ENCODE measurements at places on chromosomes 7 and 10.
A peak's percentile ranks its signal among the peaks of the same experiment; 100 is the strongest.

GRCh38 chr10:108653531-108653930, 1269.8 kb downstream of the XPNPEP1 start:
- DNase-seq, result no peak

GRCh38 chr10:48614481-48615390, 9.9 kb upstream of the ARHGAP22 start:
- no peak for DNase-seq

- no peak for DNase-seq
Measured at GRCh38 chr7:45363669-45364068, 206.1 kb downstream of the RAMP3 start.

DNA sequence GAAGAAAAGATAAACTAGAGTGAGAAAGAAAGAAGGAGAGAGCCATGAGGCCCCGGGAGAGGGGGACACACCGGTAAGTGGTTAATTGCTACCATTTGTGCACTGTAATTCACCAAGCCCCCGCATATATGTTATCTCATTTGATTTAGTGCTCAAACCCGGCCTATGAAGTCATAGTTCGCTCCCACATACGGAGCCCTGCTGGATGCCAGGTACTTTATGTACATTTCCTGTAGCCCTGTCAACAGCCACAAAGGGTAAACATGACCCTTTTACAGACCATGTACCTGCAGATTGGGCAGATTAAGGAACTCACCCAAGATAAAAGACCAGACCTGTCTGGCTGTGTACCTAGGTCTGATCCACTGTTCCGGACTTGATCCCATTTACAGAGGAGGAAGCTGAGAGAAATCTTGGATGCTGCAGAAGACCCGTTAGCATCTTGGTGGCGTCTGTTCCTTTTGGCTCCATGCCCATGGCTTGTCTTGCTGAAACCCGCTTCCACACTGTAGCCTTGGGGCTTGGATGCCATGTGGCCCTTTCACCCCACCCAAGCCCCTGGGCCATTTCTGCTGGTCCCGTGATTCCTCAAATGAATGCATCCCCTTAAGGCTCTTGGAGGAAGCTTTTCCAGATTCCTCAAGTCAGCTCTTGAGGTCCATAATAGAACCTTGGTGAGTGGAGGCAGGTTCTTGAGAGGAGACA, 32.3 kb downstream of the FAM241B start:
- DNase-seq, result no peak

- no peak for DNase-seq
Measured at GRCh38 chr10:33087922-33088321, 129.9 kb upstream of the ITGB1 start.

- DNase-seq, result no peak
Measured at GRCh38 chr7:80907141-80907601, 11.7 kb downstream of the SEMA3C start.

GRCh38 chr10:48613016-48613415, 8.1 kb upstream of the ARHGAP22 start:
- no peak for DNase-seq

DNA sequence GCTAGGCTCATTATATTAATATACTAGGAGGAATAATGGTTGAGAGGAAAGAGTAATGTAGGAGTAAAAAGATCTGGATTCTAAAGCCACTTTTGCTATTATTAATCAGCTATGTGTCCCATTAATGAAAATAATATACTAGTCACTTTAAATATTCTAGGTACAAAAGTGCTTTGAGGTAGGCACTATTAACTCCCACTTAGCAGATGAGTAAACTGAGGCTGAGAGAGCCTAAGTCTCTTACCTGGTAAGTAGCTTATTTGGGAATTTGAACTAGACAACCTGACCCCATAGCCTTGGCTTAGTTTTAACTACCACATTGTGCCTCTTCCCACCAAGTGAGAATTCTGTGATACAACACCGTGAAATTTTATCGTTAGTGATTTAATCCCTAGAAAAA, 6.0 kb downstream of the ARMC10 start:
- no peak for DNase-seq

DNA sequence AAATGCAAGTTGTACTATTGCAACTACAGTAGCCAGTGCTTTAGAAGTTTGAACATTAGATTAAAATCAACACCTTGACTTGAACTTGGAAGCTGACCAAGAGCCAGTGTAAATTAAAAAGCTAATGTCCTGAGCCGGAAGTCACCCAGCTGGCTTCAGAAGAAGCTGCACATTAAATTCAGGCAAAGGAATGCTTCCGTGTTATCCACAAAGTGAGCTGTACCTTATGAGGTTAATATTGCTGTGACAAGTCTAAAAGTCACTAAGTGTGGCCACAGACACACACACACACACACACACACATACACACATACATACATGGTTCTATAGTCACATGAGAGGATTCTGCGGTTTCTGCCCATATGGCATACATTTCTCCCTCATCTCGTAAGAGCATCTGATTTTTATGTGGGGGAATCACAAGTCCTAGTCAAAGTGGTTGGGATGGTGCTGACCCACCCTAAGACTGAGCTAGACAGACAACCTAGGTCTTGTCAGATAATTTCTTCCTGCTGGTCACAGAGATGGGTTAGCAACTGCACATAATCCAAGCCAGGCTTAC, 612.9 kb downstream of the SORCS1 start:
- no peak for DNase-seq

GRCh38 chr10:37684765-37685164, 172.6 kb downstream of the ZNF248 start:
- DNase-seq, result no peak

DNA sequence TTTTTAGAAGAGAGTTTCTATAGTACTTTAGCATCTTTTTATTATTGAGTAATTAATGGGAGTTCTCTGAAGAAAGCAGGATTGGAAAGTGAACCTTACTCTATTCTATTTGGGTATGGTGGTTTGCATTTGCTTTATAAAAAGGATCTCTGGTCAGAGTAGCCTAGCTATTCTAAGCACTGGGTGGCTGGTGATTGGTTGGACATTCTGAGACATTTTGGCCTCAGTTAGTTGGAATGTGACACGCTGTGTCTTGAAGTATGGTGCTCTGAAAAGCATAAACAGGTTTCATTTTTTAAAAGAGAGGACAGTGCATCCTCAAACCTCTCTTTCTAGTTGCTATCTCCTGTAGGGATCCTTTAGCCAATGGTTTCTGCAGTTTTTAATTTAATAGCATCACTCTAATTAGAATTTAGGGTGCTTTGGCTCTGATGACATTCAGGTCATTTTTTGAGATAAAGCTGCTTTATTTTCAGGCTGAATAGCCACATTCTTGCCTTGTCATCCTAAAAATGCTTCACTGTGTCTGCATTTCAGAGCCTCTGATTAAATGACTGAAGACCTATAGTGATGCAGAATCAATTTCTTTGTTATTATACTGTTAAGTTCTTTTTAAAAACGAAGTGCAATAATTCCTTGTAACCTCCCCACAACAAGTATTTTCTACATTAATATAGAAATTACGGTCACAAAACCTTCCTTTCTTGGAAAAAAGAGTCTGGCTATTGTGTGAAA, 20.6 kb downstream of the TMEM178B start:
- peak; percentile 19 for DNase-seq

GRCh38 chr7:75624134-75624832, 114.5 kb downstream of the HIP1 start:
- no peak for DNase-seq

- DNase-seq, result no peak
Measured at GRCh38 chr10:42827201-42827600, 44.6 kb downstream of the BMS1 start.

GRCh38 chr7:28520074-28521015, 108.0 kb downstream of the CREB5 start:
- DNase-seq, result no peak

GRCh38 chr7:5694912-5695726, 86.3 kb downstream of the RNF216 start:
- DNase-seq, result no peak

DNA sequence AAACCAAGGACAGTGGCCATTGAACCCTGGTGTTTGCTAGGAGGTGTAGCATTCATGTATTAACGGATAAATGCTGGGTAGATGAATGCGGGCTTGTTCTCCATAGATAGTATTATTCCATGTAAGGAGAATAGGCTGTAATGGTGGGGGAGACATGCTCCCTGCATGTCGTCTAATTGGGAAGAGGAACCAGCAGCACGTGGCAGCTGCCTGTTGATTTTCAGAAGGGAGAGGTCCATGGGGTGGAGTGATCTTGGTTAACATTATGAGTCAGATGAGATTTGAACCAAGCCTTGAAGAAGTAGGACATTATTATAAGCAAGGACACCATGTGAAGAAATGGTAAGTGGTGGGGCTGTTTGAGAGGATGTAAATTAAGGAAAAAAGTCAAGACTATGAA, 112.5 kb downstream of the WNT2 start:
- DNase-seq, result no peak

GRCh38 chr10:102628451-102628911, 15.8 kb upstream of the TRIM8 start:
- DNase-seq, result no peak

DNA sequence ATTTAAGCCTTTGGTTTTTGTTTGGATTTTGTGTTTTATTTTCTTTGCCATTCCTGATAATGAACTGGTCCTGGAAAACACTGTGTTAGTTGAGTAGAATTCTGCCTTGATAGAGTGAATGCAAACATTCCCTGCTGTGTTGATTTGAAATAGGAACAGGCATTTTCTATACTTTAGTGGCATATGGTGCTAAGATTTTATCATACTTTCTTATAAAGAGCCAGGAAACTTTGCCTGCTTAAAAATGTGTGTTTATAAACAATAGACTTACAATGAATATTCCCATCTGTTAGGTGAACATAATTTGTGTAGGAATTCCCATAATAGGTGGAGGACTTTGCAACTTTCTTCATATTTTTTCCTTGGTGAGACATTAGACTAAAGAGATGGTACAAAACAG, 333.3 kb downstream of the SDK1 start:
- DNase-seq, result no peak

- no peak for DNase-seq
Measured at GRCh38 chr10:117610321-117610720, 67.8 kb downstream of the EMX2 start.

- no peak for DNase-seq
Measured at GRCh38 chr10:96482815-96483588, 30.7 kb downstream of the TLL2 start.

GRCh38 chr7:101519324-101520023, 109.6 kb downstream of the MYL10 start:
- DNase-seq, result no peak

DNA sequence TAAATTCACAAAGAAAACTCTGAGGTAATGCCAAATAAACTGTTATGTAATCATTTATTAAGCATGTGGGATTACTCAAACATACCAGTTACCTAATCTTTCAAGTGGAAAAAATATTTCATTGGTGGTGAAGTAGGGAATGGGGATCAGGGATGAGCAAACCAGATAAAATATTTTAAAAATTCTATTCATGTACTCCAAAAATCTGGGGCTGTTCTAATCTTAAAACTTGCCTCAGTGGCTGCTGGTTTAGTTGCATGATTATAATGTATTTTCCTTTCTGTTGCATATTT, 19.5 kb downstream of the LMOD2 start:
- DNase-seq, result no peak

DNA sequence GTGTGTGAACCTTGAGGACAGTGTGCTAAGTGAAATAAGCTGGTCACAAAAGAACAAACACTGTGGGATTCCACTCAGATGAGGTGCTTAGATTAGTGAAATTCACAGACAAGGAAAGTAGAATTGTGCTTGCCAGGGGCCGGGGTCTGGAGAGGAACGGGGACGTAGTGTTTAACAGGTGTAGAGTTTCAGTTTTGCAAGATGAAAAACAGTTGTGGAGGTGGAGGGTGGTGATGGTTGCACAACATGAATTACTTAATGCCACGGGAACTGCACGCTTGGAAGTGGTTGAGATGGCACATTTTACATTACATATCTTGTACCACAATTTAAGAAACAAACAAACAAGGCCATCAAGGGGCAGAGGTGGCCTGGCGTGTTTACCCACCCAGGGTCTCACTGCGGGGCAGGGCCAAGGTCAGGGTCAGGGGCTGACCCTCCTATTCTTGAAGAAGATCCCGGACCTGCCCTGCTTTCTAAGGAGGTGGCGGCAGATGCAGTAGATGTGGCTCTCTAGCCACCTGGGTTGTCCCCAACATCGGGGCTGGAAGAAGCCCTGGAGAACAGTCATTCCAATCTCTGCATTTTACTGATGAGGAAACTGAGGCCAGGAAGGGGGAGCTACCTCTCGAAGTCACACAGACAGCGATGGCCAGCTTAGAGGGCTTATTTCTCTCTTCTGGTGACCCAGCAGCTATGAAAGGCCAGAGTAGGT, 91.5 kb upstream of the LRRC4 start:
- no peak for DNase-seq

- no peak for DNase-seq
Measured at GRCh38 chr10:18099415-18099814, 40.8 kb upstream of the CACNB2 start.

- no peak for DNase-seq
Measured at GRCh38 chr7:116553168-116553964, 28.5 kb downstream of the CAV1 start.

DNA sequence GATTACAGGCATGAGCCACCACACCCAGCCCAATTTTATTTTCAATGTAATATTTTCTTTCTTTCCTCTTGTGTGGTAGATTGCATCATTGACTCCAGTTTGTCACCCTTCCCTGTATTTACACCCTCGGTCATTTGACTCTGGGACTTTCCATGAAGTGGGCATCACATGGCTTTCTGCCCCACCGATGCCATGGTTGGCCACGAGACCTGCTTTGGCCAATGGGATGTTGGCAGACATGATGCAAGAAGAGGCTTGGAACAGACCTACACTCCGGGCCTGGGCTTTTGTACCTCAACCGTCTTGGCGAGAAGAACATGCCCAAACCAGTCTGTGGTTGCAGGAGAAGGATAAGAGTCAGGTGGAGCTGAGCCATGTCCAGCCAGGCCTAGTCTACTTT, 38.8 kb upstream of the CACUL1 start:
- DNase-seq, result no peak

GRCh38 chr7:130476297-130477150, 15.4 kb upstream of the MEST start:
- no peak for DNase-seq

- no peak for DNase-seq
Measured at GRCh38 chr10:103535595-103535994, 42.1 kb downstream of the NEURL1 start.

DNA sequence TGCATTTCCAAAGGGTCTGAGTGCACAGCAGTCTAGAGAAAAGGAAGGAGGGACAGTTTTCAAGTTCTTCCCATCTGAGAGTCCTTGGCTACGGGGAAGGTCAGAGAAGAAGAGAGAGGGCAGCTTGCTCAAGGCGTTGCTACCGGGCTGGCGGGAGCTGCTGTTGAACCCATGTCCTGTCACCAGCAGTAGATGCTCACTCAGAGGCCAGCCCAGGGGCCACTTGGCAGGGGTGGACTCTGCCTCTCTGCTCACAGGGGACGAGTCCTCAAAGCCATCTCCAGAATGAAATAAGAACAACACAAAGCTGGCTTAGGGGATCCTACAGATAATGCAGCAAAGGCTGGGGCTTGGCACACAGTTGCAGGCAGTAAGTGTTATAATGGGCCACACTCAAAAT, 231.5 kb downstream of the TNS3 start:
- DNase-seq, result no peak

DNA sequence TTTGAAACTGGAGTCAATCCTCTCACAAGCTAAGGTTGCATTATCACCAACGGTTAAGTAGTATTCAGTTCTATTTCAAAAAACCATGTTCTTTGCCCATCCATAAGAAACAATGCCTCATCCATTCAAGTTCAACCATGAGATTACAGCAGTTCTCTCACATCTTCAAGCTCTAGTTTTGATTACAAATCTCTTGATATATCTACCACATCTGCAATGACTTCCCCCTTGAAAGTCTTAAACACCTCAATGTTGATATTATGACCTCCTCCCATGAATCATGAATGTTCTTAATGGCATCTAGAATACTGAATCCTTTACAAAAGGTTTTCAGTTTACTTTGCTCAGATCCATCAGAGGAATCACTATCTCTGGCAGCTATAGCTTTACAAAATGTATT, 81.8 kb downstream of the JMJD1C start:
- no peak for DNase-seq
